ENCODE measurements at places on chromosomes 13 and 19.

DNA sequence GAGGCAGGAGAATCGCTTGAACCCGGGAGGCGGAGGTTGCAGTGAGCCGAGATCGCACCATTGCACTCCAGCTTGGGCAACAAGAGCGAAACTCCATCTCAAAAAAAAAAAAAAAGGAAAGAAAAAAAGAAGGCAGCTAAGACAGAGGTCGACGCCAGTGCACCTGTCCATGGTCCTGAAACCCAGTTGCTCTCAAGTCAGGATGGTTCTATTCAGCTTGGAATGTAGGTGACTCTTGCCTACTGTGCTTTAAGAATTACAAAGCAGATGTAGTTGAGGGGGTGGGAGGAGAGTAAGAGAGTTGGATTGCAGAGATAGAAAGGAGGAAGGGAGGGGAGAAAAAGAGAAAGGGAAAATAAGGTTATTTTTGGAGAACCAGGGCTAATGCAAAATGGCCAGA is 18.7 kb downstream of the CACNG7 start:
- no peak for DNase-seq

DNA sequence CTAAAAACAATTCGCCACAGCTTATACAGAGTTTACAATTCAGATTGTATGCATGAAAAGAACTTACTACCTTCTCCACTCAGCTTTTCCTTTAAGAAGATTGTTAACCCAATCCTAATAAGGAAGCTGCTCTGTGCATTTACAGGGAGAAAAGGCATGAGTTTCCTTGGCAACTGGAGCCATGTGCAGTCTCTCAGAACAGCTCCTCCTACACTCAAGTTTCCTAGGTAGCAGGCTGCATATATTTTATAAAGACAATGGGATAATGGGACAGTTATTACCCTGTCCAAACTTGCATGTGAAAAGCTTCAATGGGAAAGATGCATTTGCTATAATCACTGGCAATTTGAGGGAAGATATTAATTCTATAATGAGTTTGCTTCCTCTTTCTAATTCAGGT is 125.5 kb upstream of the TRPC4 start:
- peak; percentile 18 for DNase-seq

GRCh38 chr19:6873708-6874431 is 13.5 kb upstream of the ADGRE1 start:
- DNase-seq: no peak

DNA sequence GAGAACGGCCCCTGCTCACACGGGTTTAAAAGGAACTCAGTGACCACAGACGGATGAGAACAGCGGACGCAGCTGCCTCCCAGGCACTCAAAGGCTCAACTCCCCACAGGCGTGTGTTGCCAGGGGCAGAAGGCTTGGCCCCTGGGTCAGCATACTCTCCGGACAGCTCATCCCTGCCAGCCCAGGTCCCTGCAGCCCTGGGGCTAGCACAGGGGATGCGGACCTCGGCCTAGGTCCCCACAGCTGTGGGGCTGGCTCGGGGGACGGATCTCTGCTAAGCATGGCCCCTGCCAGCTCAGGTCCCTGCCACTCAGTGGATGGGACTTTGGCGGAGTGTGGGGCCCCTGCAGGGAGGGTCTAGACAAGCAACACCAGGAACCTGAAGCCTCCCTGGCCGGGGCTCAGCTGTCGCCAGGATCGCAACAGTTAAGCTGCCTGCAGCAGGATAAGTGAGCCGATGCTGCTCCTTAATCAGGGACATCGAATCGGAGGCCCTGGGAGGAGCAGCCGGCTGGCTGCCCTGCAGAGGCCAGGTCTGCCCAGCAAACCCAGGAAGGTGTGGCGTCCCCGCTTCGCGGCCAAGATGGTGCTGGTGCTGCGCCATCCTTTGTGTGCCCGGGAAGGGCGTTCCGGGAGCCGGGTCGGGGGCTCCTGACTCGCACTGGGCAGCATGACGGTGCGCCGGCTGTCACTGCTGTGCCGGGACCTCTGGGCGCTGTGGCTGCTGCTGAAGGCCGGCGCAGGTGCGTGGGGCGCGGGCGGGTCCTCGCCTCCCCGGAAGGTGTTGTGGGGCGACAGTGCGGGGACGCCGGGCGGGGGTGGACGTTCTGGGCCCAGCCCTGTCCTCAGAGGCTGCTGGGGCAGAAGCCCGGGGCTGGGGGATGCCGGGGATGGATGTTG is 32.5 kb downstream of the MCF2L start:
- no peak for DNase-seq

GRCh38 chr13:94362411-94362909 is 117.0 kb downstream of the DCT start:
- peak; percentile 77 for DNase-seq

GRCh38 chr19:55147545-55148251 is 1.3 kb downstream of the TNNT1 start:
- DNase-seq: no peak

DNA sequence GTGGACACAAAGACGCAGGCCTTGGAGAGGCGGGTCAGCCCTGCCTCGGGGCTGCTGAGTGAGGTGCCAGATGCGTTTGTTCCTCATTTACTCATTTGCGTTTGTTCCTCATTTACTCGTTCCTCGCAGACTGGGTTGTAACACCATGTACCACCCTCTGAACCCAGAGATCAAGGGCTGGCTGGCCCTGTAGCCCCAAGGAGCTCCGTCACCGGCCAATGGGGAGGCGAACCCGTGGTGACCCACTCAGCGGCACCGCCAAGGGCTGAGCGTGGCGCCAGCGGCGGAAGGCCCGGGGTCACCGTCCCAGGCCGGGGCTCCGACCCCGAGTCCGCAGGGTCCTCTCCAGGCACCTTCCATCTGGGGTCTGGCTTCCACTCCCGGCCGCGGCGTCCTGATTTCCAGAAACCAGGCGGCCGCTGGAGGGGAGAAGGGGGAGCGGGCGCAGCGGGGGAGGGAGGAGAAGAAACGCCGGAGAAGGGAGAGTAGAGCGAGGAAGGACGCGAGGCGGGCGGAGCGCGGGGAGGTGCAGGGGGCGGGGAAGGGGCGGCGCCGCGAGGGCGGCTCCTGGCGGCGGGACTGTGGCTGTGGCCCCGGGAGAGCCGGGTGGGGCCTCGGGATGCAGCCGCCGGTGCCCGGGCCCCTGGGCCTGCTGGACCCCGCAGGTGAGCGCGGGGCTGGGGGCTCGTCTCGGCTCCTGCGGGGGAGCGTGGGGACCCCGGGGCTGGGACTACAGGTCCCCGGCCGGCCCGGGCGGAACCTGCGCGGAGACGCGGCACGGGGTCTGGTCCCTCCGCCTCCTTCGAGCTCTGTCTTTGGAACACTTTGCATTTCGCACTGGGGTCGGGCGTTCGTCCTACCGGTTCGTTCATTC is at the start of gene TMEM255B:
Gene TMEM255B, plus strand, starts transcription at position 576 of the 874 bp plus-strand sequence. Its CDS starts 44 bp downstream, at position 620.
- peak; percentile 33 for DNase-seq

DNA sequence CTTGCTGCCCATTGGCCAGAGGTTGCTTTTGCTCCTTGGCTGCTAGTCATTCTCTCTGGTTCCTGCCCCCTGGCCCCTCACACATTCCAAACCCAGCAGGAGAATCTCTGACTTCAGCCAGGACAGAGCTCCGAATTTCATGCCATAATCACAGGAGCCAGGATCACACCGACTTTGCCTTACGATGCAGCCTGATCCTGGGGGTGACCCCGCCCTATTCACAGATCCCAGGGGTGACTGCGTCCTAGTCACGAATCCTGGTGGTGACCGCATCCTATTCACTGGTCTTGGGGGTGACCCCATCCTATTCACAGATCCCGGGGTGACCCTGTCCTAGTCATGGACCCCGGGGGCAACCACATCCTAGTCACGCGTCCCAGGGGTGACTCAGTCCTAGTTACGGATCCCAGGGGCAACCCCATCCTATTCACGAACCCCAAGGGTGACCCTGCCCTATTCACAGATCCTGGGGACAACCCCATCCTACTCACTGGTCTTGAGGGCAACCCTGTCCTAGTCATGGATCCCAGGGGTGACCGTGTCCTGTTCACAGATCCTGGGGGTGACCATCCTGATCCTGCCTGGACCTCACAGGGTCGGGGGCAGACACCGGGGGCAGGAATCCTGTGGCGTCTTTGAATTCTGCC is 7.4 kb upstream of the TEX29 start:
- DNase-seq: no peak

- no peak for DNase-seq
Observed at GRCh38 chr13:52892925-52893324, 44.5 kb upstream of the PCDH8 start.

GRCh38 chr13:106551350-106551749 is 15.9 kb upstream of the EFNB2 start:
- DNase-seq: no peak

DNA sequence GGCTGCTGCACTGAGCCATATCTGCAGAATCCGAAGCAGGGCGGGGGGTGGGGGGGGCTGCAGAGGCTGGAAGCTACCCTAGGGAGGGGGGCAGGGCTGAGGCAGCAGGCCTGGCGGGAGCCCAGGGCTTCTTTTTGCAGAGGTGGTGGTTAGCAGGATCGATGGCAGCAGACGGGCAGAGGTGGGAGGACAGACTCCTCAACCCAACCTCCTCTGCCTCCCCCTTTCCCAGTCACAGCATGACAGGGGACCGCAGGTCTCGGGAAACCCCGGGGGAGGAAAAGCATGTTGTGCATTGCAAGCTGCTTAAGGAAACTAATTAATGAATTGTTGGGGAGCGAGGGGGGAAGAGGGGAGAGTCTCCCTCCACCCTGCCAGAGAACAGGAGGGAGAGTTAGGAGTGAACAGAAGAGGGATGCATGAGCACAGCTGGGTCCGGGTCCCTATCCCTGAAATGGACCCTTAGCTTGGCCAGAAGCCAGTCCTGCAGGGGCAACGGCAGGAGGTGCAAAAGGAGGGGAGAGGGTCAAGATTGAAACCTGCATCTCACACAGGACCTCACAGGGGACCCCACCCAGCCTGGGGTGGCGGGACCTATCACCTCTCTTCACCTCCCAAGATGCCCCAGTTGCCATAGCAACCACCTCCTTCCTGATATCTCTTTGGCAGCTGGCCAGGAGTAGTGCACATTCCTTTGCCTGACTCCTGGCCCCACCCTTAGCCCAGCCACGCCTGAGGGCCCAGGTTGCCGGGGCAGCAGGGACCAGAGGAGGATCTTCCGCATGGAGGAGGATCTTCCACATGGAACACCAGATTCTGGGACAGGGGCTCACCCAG is 1.8 kb downstream of the FXYD7 start:
- no peak for DNase-seq

Data from urinary bladder (tissue), 4 donors.